ENCODE measurements at places on chromosomes 7 and 10.

- no peak for DNase-seq
Measured at GRCh38 chr10:25405871-25406270, 231.1 kb downstream of the GPR158 start.

DNA sequence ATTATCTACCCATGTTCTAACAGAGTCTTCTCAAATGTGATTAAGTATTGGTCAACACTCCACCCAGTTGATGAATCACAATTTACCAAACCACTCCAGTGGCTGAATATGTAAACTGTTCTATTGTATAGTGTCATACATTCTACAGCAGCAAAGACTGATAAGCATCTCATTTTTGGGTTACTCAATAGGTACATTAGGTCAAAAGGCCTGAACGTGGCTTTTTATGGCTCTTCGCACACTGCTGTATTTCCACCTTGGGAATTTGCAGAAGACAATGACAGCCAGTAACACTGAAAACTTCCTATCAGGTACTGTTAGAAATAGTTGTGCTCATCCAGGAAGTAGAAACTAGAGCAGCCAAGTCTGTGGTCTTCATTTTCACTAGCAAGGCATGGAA is 166.9 kb downstream of the GLI3 start:
- no peak for DNase-seq

DNA sequence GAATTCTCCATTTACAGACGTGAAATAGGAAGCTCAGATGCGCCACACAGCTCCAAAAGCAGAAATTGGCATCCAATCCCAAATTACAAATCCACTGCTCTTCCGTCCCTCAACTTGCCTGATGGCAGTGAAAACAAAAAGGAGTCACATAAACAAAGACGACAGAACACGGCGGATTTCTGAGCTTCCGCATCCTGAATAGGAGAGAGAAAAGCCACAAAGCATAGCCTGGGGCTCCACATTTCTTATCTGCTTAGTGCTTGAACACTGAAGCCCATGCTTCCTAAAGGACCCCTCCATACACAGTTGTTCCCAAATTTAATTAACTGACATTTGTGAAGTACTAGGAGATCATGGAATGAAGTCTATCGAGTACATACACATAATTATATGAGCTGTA is 32.6 kb downstream of the BEND7 start:
- no peak for DNase-seq

DNA sequence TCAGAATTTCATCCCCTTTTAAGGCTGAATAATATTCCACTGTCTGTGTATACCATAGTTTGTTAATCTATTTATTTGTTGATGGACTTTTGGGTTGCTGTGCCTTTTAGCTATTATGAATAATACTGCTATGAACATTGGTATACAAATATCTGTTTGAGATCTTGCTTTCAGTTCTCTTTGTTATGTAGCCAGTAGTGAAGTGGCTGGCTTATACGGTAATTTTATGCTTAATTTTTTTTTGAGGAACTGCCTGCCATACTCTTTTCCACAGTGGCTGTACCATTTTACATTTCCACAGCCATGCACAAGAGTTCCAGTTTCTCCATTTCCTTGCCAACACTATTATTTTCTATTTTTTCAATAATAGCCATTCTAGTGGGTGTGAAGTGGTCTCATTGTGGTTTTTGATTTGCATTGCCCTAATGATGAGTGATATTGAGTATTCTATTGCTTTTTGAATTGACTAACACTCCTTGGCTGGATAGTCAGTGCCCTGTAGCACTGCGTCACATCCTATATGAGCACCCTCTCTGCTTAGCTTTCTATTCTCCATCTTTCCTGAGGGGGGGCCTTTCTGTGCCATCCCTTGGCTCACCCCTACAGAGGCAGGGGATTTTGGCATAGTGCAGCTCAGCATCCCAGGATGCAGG is 29.4 kb upstream of the RAPGEF5 start:
- no peak for DNase-seq

- no peak for DNase-seq
Measured at GRCh38 chr10:92005978-92006377, 82.4 kb downstream of the BTAF1 start.

GRCh38 chr10:8778713-8779112 is 724.2 kb downstream of the GATA3 start:
- no peak for DNase-seq

DNA sequence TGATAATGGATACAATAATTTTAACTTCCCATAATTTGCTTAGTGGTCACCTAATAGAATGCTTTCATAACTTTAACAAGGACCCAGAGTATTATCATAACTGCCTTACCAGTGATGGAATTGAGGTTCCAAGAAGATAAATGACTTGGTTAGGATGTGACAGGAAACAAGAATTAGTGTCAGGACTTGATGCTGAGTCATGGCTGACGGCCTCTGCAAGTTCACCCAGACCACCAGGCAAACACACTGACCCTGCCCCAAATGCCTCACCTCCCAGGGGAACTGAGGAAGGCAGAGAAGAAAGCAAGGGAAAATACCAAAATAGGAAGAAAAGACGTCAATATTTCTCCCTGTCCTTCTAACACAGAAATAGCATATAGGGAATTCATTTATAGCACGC is 636.3 kb downstream of the PARD3 start:
- DNase-seq, result no peak

GRCh38 chr10:115073796-115074195 is 19.4 kb upstream of the ATRNL1 start:
- no peak for DNase-seq

GRCh38 chr10:43075612-43076003 is 1.3 kb upstream of the RET start:
- peak; percentile 19 for DNase-seq

DNA sequence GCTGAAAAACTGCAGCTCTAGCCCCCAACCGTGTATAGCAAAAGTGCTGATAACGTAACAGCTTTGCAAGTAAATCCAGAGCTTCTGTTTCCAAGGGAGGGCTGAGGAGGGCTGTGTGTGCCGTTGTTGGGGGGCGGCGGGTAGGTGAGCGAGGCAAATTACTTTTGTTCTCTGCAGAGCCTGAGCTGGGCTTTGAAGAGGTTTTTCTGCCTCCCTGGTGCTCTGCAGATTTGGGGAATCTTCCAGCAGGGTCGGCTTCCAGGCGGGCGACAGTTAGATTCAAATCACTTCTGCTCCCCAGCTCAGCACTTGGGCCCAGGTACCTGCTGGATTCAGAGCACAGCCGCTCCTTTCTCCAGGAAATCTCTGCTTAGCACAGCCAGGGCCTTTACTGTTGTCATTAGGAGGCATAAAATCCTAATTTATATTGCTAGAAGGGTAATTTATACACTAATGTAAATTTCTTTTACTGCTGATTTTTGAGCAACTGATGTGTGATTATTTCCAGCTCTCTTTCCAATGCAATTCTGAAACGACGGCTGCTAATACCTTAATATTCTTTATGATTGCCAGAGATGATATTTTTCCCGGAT is 442.4 kb downstream of the TYW1 start:
- peak; percentile 45 for DNase-seq

DNA sequence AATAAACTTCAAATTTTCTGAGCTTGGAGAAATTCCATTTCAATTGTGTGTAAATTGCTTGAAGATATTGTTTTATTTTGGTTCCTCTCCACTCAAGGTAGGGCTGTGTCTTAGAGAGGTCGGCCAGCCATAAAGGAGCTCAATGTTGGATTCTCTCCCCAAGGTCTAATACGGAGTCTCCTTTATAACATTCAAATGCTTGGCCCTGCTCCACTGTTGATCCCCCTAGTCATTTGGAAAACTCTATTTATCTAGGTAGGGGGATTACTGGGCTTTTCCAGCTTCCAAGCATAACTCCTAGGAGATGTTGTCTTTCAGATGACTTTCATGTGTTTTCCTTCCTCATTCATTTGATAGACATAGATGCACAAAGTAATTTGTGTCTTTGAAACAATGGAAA is 170.9 kb downstream of the LRMDA start:
- no peak for DNase-seq

DNA sequence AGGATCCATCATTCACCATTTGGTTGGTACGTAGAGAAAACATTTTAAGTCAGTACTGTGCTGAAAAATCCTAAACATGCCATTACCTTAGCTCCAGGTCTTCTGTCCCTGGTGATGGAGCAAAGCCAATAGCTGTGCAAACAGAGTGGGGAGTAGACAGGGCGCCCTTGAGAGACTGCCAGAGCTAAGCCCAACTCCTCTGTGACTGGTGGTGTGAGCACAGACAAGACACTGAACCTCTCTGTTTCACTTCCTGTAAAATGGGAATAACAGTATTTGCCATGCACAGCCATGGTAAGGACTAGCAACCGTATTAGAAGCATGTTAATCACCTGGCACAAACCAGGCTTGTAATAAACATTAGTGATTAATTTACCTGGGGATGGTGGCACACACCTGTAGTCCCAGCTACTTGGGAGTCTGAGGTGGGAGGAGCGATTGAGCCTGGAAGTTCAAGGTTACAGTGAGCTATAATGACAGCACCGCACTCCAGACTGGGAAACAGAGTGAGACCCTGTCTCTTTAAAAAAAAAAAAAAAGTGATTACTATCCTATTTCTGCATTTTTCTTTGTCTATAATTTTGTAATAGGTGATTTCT is 28.7 kb downstream of the LYZL1 start:
- DNase-seq, result no peak

- DNase-seq, result no peak
Measured at GRCh38 chr7:147022056-147022455, 905.5 kb downstream of the CNTNAP2 start.

- no peak for DNase-seq
Measured at GRCh38 chr7:38748056-38748610, 117.0 kb upstream of the AMPH start.

DNA sequence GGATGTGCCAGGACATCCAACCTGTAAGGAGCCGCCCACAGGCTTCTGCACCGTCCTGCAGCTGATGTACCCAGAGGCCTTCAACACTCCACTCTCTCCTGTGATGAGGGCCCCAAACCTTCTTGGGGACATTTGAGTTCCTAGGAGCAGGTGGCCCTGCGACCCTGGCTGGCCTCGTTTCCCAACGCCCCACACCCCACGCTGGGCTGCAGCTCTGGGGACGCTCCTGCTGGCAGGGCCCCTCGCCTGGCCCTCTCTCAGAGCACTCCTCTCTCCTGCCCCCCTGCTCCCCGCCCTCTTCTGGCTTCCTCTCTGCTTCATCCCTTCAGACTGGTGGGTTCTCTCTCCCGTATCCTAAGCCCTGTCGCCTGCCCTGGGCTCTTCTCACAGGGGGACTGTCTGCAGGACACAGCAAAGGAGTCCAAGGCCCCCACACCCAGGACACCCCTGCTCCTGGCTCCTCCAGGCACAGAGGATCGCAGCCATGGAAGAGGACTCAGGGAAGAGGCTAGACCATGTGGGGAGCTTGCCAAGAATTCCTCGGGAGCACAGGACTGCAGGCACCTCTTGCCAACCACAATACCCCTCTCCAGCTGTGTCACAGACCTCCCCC is 541.4 kb downstream of the TCERG1L start:
- peak; percentile 10 for DNase-seq

- no peak for DNase-seq
Measured at GRCh38 chr10:103089493-103089892, 103.6 kb downstream of the NT5C2 start.

- no peak for DNase-seq
Measured at GRCh38 chr10:59242991-59243390, 66.5 kb downstream of the PHYHIPL start.

DNA sequence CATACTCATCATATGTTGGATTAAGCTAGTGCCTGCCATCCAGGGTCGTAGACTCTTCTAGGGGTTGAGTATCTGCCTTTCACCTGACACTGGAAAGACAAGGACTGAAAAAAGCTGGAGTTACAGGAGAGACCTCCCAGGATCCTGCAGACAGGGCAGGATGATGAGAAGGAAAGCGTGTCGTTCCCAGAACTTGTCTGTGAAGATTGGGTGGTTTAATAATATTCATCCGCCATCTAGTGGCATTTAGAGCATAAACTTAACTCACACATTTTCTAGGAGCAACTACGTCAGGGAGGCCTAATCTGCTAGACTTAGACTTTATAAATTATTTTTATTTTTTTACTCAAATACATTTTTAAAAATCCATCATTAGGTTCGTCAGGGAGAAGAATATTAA is 59.6 kb downstream of the ADRB1 start:
- DNase-seq, result peak; percentile 52

DNA sequence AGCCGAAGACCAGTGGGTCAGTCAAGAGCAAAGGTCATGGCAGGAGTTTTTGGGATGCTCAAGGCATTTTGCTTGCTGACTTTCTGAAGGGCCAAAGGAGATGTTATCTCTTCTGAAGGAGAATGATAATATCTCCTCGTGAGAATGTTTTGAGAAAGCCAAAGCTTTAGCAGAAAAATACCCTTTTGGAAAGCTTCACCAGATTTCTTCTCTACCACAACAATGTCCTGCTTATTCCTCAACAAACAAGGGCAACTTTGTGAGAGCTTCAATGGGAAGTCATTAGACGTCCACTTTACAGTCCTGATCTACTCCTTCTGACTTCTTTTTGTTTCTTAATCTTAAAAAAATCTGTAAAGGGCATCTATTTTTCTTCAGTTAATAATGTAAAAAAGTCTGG is 132.8 kb upstream of the DNAJB12 start:
- DNase-seq, result no peak

DNA sequence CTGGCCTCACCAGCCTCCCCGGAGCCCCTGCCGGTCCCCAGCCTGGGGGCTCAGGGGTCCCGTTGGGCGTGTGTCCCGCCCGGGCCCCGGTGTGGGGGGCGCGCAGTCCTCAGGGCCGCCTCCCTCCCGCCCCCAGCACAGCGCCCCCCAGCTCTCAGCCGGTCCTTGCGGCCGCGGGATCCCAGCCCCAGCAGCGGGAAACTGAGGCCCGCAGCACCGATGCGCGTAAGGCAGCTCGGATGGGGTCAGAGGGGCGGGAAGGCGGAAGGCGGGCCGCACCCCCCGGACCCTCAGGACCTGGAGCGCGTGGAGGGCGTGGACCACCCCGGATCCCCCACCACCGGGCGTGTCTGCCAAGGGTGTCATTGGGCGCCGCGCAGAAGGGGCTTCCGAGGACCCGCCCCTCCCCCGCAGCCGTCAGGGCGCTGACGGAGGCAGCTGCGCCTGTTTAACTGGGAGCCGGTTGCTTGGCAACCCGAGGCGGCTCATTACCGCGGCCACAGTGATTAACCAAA is 14.9 kb downstream of the UNCX start:
- DNase-seq, result peak; percentile 63

GRCh38 chr10:71300555-71301370 is 18.3 kb upstream of the SLC29A3 start:
- DNase-seq, result no peak

DNA sequence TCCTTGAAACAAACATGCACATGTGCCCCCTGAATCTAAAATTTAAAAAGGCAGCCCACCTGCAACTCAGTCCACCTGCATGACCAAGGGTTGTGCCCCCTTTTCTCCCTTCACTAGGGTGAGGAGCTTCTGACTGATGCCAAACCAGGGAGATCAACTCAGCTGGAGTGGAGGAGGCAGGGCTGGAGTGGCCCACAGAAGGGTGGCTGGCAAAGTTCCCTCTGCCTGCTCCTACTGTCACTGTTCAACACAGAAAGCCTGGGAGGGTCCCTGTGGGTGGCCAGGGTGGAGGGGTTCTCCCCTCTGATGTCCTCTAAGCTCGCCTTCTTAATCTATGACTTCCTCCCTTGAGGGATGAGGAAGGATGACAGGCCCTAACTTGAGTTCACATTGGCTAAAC is 55.7 kb upstream of the ANTXRL start:
- no peak for DNase-seq

Data from NCI-H82 (cell line).